Stimulated activated CD8-positive, alpha-beta memory T cell treated with anti-CD3 and anti-CD28 coated beads, Interleukin-4, amount 100 ng/mL, for 24 hours (primary cell): ENCODE measurements at places on chromosomes 6 and 20.
A peak's percentile ranks its signal among the peaks of the same experiment; 100 is the strongest.

- DNase-seq, result peak; percentile 38
Measured at GRCh38 chr20:23350904-23351838, 580 bp downstream of the NXT1 start.

GRCh38 chr6:46023216-46023915 is 7.7 kb upstream of the CLIC5 start:
- DNase-seq, result no peak

DNA sequence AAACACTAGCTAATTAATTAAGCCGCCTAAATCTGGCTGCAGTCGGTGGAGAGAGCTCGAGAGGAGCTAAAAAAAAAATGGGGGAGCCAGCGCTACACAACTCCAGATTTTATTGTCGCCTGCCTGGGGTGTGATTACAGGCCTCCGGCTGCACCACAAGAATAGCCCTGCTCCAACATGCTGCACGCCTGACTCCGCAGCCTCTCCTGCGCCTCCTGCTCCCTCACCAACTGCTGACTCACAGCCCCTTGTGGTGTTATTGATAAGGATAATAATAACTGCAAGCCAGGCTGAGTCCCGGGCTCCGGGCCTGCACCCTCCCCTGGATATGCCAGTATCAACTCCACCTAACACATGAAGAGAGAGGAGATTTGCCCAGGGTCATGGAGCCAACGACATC is 16.8 kb downstream of the SIRPA start:
- no peak for DNase-seq

- no peak for DNase-seq
Measured at GRCh38 chr6:16318538-16318937, 80.2 kb downstream of the GMPR start.

DNA sequence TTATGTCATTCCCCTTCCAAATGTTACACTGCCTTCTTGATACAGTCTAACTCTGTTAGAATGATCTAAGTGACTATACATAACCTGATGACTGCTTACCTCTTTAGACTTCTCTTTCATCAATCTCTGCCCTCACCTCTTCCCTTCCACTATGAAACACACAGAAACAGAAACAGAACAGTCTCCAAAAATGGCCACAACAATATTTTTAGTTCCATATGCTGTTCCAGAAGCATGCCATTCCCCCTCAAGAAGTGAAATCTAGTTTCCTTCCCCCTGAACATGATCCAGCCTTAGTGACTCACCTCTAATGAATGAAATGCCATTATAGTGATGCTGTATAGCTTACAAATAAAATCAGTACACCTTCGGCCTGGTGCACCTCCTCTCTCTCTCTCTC is 229.3 kb upstream of the TENT5A start:
- DNase-seq, result no peak

DNA sequence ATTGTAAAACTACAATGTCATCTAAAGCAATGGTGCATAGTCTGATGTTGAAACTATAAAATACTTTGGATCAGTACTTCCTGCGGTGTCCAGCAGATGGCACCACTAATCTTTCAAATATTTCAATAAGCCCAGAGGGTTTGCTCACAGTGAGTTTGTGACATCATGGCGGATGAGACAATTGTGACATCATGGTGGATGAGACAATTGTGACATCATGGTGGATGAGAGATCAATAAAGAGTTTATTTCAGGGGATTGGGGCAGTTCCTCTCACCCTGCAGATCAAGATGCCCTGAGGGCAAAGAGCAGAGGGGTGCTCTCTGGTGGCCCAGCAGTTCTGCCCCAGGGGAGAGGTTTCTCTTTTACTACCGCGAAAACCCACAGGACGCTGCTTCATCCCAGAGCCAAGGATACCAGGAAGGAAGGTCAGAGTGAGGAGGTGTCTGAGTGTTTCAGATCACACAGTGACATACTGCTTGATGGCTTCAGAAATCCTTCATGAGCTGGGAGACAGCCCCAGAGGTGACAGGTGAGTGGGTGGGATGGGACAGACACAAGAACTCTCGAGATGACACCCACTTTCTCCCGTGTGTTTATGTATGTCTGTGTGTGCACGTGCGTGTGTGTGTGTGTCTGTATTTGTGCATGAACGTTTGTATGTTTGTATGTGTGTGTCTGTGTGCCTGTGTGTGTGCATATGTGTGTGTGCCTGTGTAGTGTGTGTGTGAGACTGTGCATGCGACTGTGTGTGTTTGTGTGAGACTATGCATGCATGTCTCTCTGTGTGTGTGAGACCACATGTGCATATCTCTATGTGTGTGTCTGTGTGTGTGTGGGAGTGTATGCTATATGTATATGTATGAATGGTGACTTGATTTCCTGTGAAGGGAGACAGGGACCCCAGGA is 7.3 kb upstream of the ULBP2 start:
- peak; percentile 33 for DNase-seq

- DNase-seq, result no peak
Measured at GRCh38 chr20:36802326-36803222, 29.0 kb upstream of the DSN1 start.

GRCh38 chr6:32332433-32332832 is 39.3 kb downstream of the TSBP1 start:
- DNase-seq, result no peak

DNA sequence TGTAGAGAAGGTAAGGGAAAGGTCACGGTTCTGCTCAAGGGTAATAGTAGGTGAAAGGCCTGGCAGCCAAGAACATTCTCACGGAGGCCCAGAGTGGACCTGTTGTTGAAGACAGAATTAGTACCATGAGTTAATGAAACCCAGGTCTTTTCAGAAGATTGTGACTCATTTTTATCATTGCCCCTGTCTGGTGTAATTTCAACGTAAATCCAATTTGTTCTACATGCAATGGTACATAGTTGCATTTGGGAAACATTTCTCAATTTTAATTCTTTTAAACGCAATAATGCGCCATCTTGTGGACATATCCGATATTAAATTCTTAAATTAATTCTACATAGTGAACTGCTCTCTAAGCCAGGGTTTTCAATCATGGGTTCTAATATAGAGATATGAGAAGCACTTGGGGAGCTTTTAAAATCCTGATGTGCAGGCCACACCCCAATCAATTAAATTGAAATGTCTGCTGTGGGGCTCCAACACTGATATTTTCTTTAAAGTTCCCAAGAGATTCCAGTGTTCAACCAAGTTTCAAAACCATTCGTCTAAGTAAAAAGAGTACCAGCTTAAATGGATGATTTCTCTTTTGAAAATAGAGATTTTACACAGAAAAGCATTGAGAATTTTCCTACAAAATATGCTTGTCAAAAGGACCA is 257.4 kb downstream of the PLCB1 start:
- no peak for DNase-seq

DNA sequence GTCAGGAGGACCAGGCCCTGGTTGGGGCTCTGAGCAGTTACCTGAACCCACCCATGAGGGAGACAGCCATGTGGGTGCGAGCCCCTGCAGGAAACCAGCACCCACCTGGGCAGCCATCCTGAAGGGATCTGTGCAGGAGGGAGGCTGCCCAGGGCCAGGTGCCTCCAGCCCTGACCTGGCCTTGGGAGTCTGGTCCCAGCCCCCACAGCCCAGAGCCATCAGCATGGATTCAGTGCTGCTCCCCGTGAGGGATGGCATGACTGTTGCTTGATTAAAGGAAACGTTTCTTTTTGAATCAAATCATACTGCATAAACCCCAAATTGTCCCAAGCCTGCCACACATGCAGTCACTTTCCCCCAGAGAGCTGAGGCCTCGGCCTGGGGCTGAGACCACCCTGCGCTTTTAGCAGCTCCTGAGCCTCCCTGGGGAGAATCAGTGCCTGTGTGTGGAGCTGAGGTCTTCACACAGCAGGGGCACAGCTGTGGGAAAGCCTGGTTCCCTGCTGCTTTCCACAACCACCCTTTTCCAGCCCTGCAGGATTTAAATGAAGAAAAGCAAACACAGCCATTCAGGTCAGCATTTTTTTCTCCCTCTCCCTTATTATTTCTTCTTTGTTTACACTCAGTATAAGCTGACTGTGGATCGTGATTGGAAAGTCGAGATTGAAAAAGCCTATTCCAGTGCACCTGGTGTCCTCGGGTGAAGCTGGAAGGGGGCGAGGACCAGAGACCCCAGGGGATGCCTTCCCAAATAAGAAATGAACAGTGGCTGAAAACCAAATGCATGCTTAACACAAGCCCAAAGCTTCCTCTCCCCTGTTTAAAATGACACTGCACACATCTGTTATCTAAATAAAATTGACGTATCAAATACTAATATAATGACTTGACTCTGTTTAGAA is 283.9 kb downstream of the SMOC2 start:
- no peak for DNase-seq

DNA sequence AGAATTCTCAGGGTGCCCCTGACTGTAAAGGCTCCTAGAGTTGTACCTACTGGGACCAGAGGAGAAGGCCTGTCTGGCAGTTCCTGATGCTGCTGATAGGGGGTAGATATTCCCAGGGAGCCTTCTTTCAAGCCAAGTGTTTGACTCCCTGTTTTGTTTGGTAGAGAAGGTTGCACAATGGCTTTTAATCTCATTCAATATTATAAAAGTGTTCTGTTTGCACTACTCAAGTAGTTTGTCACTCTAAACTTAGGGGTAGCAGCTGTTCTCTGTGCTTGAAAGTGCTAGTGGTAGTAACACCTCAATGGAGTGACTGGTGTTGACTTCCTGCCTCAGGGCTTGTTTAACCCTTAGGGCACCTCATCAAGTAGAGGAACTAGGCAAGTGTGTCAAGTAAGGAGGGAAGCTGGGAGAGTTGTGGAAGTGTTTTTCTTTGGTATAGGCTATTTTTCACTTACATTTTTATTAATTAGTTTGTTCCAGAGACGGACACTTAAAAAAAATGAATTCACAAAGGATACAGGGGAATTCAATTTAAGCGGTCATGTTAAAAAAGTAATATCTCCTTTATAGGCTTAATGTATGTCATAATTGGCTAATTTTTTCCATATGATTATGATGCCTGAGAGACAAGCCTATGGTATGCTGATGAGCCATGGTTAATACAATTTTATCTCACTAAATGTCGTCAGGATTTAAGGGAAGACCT is 38.1 kb downstream of the BICRAL start:
- no peak for DNase-seq

- DNase-seq, result no peak
Measured at GRCh38 chr6:4717124-4717523, 59.1 kb upstream of the CDYL start.

DNA sequence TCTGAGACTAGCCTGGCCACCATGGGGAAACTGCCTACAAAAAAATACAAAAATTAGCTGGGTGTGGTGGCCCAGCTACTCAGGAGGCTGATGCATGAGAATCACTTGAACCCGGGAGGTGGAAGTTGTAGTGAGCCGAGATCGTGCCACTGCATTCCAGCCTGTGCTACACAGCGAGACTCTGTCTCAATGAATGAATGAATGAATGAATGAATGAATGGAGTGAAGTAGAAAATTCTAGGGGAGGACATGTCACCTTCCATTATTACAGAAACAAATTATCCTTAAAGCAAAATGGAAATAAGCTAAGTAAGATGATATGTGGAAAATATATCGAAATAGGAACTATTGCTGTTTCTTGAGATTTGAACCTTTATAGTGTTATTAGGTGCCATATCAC is 2.9 kb upstream of the PNISR start:
- no peak for DNase-seq

- DNase-seq, result no peak
Measured at GRCh38 chr6:18306977-18307376, 42.6 kb upstream of the DEK start.

DNA sequence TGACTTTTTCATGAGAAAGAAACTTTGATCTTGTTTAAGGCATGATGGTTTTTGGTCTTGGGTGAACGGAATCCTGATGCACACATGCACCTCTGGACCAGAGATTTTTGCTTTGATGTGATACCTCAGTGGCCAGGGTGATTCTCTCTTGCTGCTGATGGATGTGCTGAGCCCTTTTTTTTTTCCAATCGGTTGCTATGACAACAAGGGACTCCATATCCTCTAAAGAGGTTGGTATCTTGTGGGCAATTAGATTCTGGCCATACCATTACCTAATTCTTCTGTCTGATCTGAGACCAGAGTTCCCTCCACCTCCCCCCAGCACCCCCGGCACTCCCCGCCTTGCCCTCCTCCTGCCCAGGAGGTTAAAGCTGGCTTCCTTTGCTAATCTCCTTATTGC is 24.9 kb downstream of the PDYN start:
- no peak for DNase-seq

DNA sequence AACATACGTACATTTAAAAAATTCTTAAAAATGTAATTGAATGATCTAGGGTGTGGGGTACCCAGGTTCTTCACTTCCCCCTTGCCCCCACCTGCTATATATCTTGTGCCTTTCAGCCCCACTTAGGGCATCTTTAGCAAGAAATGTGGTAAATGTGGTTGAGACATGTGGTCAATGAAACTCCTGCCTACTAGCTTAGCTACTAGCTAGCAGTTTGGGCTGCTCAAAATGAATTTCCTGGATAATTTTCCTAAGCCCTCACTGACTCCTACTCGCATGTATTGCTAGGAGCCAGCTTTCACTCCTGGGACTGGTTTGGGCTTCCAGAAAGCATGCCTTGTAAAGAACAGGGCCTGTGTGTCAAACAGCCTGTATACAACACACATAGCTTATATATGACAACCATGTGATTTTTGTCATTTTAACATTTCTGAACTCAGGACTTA is 257.3 kb downstream of the ATXN1 start:
- no peak for DNase-seq

DNA sequence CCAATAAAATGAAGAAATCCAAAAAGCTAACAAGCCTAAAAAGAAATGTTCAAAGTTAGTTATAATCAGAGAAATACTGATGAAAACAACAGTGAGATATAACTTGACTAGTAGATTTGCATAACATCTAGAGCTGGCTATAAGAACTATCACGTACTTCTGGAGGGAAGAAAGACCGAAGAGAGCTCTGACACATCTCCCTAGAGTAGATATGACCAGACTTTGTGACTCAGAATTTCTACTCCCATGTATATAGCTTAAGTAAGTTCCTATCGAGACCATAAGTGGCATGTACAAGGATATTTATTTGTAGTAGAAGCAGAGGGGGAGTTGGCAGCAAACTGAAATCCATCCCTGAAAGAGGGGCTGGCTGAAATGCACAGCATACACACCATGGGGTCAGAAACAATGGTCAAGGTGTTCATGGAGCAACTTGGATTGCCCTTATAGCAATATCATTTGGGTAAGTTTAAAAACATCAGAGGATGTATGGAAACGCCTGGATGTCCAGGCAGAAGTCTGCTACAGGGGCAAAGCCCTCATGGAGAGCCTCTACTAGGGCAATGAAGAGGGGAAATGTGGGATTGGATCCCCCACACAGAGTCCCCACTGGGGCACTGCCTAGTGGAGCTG is 25.6 kb upstream of the IL17A start:
- DNase-seq, result no peak

DNA sequence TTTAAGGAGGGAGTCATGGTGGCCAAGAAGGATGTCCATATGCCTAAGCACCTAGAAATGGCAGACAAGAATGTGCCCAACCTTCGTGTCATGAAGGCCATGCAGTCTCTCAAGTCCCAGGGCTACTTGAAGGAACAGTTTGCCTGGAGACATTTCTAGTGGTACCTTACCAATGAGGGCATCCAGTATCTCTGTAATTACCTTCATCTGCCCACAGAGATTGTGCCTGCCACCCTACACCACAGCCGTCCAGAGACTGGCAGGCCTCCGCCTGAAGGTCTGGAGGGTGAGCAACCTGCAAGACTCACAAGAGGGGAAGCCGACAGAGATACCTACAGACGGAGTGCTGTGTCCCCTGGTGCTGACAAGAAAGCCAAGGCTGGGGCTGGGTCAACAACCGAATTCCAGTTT is 115.0 kb downstream of the HFE start:
- DNase-seq, result no peak
